ENCODE measurements at places on chromosomes 11 and 22.

GRCh38 chr11:122695076-122695615, 39.6 kb downstream of the UBASH3B start:
- DNase-seq = no peak

- peak; percentile 40 for DNase-seq
These were observed 387.1 kb downstream of the SOX6 start for GRCh38 chr11:15969281-15969680.

DNA sequence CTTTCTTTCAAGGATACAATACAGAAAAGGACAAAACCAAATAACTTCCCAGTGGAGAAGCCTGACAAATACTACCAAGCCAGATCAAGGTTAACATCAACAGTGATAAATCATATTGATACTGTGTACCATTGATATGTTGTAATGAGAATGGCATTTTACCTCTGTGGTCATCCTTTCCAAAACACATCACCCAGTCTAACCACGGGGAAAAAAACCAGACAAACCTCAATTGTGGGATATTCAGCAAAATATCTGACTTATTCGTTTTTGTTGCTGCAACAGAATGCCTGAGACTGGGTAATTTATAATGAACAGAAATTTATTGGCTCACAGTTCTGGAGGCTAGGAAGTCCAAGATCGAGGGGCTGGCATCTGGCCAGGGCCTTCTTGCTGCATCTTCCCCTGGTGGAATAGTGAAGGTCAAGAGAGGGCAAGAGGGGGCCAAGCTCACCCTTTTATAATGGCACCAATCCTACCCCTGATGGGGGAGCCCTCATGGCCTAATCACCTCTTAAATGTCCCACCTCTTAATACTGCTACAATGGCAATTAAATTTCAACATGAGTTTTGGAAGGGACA, 66.1 kb downstream of the FAM76B start:
- DNase-seq = no peak

DNA sequence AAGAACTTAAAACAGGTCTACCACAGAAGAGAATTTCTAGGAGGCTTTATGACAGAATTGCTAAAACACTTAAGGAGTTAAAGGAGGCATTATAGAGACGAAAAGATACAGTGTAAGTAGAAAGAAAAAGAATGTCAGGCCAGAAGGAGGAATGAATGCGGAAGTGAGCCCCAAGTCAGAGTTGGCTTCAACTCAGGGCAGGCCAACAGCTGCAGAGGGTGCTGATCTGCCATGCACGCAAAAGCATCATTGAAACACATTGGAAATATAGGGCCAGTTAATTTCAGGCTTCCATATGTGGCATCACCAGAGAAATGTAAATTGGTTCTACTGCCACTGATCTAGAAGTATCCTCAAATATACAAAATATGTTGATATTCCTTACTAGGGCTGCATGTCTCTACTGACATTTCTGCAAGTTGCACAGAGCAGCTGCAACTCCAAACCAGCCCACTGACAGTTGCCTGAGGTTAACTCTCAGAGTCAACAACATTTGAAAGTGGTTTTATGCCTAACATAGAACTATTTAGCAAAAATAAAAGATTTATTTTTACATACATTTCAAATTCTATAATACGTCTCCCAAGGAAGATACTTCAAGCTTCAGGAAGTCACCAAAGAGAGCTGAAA, 324.1 kb downstream of the C11orf87 start:
- no peak for DNase-seq

GRCh38 chr11:119810478-119811232, 81.7 kb upstream of the NECTIN1 start:
- no peak for DNase-seq

- DNase-seq = no peak
These were observed 7.0 kb downstream of the ALDH3B1 start for GRCh38 chr11:68016904-68017817.

- DNase-seq = no peak
These were observed 38.5 kb upstream of the GLYATL1 start for GRCh38 chr11:58900479-58901420.

DNA sequence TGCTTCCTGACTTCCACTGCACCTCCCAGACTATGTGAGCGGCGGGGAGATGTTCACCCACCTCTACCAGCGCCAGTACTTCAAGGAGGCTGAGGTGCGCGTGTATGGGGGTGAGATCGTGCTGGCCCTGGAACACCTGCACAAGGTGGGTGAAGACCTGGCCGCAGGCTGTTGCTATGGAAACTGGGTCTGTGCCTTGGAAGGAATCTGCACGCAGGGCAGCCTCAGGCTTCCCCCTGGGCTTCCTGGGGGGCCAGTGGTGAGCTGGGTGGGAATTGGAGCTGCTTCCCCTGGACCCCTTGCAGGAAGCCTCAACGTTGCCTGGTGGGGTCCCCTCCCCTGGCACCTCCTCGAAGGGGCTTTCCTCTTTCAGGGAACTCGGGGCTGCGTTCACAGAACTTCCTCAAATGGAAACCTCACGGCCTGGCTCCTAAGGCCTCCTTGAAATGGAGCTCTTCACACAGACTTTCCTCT, 1.5 kb downstream of the RPS6KA4 start:
- DNase-seq = no peak

DNA sequence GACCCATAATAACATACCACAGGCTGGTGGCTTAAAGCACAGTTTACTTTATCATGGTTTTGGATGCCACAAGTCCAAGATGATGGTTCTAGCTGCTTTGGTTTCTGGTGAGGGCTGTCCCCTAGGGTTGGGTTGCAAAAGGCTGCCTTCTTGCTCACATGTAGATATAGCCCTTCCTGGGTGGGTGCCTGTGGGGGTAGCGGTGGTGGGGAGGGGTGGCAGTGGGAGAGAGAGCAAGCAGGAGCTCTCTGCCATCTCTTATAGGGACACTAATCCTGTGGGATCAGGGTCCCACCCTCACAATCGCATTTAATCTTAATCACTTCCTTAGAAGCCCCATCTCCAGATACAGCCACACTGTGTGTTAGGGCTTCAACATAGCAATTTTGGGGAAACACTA, 245.0 kb downstream of the TBC1D22A start:
- no peak for DNase-seq

- no peak for DNase-seq
These were observed 614 bp downstream of the SELENOM start for GRCh38 chr22:31106731-31107177.

DNA sequence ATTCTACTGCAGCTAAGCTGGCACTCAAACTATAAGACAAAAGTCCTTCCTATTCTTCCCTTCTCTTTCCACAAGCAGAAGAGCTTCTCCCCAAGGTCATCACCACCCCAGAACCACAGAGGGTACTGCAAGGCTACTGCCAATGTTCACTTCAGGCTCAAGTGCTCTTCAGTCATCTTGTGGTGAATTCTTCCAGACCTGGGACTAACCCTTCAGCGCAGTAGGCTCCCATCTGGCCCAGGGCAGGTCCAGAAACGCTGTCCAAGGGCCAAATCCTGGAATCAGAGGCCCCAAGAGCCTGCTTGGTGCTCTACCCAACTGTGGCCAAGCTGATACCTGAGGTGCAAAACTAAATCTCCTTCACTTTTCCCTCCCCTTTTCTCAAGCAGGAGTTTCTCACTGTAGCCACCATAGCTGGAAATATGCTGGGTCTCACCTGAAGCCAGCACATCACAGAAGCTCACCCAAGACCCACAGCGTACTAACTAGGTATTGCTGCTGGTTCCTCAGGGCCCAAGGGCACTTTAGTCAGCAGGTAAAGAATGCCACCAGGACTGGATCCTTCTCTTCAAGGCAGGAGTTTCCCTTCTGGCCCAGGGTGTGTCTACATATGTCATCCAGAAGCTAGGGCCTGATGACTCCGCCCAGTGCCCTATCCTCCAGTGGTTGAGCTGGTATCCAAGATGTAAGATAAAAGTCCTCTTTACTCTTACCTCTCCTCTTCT, 27.8 kb downstream of the FCHSD2 start:
- no peak for DNase-seq

- DNase-seq = peak; percentile 66
These were observed 593.7 kb upstream of the LUZP2 start for GRCh38 chr11:23903044-23903704.

- DNase-seq = no peak
These were observed 76.3 kb downstream of the MICAL3 start for GRCh38 chr22:17948101-17948500.

- no peak for DNase-seq
These were observed 21.8 kb downstream of the OSBPL5 start for GRCh38 chr11:3143136-3143880.

DNA sequence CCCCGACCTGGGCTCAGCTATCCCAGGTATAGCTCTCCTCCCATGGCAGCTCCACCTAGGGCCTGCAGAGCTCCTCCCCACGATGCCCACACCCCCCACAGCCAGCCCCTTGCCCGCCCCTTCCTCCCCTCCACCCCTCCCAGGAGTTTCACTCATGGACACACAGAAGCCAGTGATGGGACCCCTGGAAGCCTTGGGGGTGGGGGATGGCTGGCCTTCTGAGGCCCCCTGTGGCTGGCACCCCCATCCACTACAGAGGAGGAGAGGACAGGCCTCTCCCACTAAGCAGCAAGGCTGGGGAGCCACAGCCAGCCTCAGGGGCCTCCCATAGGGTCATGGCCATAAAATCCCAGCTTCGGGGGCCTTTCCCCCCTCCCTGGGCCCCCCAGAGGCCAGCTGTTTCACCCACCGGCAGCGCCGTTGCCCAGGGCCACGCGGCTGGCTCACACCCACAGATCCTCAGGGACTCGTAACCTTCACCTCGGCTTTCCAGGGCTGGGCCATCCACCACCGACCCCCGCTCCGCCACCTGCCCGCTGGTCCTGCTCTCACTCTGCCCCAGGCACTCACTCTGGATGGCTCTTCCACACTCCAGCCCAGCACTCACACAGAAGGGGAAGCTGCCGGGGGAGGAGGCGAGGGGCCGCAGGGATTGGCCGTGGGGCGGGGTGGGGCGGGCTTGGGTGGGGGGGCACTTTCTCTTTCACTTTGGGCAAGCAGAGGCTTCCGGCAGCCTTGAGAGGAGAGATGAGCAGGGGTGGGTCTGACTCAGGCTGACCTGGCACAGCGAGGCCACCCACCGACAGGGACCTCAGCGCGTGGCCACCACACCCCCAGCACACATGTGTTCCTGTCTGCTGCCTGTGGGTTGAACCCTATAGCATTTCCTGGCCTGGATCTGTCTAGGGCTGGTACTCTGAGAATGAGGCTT, 2.2 kb downstream of the SLC25A22 start:
- DNase-seq = no peak

DNA sequence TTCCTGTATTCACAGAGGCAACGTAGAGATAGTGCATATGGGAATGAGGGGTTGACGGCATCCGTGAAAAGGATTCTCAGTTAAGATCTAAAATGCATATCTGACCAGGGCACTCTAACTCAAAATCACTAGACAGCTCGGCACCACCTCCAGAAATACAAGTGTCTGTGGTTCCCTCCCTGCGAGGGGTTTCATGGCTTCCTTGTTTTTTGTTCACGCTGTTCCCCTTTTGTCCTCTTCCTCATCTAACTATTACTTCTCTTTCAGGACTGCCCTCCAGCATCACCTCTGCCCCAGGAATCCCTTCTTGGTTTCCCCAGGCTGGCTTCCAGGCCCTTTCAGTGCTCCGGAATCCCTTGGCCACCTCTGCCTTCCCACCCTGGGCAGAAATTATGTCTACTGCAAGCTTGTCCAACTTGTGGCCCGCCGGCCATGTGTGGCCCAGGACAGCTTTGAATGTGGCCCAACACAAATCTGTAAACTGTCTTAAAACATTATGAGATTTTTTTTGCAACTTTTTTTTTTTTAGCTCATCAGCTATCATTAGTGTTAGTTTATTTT, 159.9 kb downstream of the FBXO7 start:
- no peak for DNase-seq

Data from HFF-Myc (cell line).